ENCODE measurements at places on chromosomes 12 and 14.
A peak's percentile ranks its signal among the peaks of the same experiment; 100 is the strongest.

DNA sequence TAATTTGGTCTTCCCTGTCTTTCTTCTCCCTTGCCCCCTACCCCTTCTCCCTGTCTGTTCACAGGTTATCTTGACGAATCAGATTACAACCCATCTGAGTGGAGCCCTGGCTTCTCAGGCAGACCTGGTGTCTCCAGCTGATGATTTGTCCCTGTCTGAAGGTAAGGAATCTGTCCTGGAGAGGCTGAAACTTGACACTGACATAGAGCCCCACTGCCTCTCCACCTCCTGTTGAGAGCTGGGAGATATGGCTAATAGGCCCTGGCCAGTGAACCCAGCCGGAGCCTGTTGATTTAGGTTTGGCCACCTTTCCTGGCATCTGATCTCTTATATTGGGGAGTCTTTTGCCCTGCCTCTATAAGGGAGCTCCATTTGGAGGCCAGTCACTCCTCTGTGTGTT is 472.2 kb downstream of the RAD51B start:
- peak; percentile 81 for DNase-seq

GRCh38 chr12:57890191-57891115 is 43.9 kb upstream of the CTDSP2 start:
- no peak for DNase-seq

DNA sequence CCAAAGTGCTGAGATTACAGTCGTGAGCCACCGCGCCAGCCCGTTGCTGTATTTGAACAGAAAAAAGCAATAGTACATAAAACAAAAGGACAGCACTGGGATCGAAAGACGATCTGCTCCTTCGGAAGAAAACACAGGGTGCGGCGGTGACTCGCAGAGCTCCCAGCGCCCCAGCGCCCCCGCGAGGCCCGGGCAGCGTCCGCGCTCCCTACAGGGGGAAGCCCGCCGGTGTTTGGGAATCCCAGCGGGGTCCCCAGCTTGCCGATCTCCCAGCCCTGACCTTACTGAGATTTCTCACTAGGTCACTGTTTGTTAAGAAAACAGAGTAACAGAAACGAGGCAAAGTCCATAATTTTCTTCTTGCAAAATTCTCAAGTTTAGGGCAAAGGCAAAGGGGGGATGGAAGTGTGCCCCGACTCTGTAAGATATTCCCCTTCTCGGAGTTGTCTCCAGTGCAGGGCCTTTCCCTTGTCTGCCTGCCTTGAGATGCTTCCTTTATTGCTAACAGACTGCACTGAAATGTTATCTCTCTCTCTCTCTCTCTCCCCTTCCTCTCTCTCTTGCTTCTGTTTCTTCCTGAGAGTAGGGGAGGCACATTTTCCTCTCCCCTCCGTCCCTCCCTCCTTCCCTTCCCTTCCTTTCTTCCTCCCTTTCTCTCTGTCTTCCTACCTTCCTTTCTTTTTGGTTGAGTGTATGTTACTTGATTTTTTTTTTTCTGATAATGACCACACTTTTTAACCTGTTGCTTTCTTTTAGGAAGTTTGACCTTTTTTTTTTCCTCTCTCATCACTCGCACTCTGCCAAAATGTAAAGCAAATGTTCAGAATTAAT is 91.9 kb downstream of the TMEM30B start:
- peak; percentile 79 for DNase-seq

DNA sequence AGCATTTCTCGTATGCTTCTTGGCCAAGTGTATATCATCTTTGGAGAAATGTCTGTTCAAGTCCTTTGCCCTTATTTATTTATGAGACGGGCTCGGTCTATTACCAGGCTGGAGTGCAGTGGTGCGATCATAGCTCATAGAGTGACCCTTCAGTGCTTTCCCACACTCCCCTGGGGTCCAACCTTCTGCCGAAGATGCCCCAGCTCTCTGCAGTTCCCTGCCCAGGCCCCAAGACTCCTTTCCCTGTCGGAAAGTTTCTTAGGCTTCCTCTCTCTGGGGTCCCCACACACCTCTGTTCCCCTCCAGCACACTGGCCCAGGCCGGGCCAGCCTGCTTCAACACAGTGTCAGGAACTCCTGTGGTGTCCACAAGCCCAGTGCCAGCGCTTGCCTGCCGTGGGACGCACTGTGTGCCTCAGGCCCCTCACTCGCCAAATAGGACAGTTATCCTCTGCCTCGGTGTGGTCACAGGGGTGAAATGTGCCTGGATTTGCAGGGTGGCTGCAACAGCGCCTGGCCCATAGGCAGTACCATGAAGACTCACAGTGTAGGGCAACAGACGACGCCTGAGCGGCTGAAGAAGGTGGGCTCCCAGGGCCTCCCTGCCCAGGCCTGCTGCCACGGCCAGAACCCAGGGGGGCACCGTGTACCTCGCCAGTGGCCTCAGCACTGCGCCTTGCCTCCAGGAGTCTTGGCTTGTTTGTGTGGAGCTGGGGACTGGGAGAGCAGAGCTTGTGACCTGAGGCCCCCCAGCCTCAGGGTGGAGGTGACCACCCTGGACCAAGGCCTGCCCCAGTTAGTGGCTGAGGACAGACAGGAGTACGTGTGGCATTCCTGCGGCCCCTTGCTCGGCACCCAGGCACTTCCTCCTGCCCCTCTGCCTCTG is 4.9 kb upstream of the ASPG start:
- DNase-seq = no peak

DNA sequence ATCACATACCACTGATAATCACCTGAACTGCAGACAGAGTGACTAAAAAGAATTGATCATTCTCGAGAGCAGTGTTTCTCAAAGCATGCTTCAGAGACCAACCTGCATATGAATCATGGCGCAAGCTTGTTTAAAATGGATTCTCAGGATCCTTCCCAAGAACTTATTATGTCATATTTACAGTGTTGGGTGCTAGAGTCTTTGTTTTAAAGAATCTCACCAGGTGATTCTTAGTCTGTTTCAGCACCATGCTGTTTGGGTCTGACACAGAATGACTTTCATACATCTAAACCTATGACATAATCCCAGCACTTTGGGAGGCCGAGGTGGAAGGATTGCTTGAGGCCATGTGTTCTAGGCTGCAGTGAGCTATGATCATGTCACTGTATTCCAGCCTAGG is 31.3 kb upstream of the SSPN start:
- no peak for DNase-seq

All from ELF-1 (cell line).